ENCODE measurements at places on chromosomes 12 and 14.

- no peak for DNase-seq
Measured at GRCh38 chr12:7058163-7058845, 2.2 kb upstream of the C1S start.

DNA sequence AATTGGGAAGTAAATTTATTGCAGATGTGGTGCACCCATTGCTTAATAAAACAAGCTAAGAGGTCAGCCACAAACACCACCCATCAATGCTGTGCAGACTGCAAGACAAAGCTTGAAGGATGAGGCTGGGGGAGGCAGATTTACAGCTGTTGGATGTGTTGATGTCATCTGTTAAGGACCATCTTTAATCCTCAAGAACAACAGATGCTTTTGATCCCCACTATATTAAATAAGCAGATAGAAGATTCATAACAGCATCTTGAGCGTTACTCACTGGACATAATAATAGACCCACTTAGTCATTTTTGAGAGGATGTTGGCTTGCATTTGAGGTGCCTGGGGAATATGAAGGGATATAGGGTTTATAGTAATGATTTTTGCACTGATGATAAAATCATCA, 58.8 kb downstream of the GPR68 start:
- DNase-seq: no peak

DNA sequence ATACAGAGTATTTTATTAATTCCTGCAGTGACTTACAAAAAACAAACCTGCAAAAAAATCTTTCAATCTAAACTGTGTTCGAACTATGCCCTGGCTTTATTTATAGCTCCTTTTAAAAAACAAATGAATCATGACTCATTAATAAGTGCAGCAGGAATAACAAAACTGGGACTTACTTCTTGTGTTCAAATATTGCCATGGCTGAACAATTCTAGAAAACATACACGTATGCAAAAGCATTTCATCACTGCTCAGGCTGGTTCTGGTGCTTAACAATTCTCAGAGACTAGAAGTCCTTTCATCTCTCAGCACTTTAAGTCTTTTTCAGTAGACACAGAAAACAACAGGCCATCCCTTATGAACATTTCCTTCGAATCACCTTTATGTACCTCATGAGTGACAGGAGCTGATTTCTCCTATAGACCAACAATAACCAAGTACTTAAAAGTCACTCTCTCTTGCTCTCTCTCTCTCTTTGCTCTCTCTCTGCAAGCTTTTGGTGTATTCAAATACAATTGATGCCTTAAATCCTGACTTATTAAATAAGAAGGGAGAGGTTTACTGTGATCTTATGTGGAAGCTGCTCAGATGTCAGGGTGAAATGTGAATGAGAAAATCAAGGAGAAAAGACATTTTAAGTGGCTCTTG, 268.8 kb downstream of the TTC8 start:
- no peak for DNase-seq

- DNase-seq: no peak
Measured at GRCh38 chr12:41972598-41972997, 172.1 kb downstream of the GXYLT1 start.

- no peak for DNase-seq
Measured at GRCh38 chr12:58645946-58646345, 274.4 kb downstream of the LRIG3 start.

GRCh38 chr12:104673696-104674482, 217.1 kb downstream of the CHST11 start:
- DNase-seq: no peak

DNA sequence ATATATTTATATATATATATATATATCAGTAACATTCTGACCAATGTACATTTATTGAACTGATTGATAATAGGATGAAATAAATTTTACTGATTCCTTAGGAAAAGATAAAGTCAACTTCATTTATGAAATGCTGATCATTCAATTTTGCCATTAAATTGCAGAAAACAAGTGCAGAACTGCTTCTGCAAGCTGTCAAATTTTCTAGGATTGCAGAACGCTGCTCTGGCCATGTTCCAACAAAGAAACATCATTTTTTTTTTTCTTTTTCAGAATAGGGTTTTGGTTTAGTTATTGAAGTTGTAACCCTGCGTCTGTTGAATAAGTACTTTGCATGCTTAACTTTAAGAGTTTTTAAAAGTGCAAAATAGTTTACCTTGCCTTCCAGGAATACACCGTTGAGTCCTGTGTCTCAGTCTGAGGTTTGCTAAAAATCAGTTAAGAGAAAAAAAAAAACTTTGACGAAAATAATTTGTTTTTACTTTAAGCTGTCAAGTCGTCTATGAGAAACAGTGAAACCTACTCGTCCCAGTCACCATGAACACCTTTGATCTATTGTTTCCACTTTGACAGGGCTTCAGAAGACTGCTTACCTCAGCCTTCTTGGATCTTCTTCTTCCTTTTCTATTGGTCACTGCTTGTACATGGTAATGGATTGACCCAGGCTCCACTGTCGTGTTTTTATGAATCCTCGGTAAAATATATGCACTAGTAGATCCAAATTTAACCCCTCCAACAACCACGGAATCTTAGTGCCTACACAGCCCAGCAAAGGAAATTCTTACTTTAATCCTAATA, at the start of gene KERA:
Gene KERA, minus strand, starts transcription at position 657 of the 798 bp plus-strand sequence. CDS start 1,743 bp downstream, outside the sequence.
- DNase-seq: no peak

- DNase-seq: no peak
Measured at GRCh38 chr12:132525833-132526455, 36.0 kb downstream of the FBRSL1 start.

- no peak for DNase-seq
Measured at GRCh38 chr12:124867401-124867930, 3.8 kb upstream of the SCARB1 start.

GRCh38 chr12:28024231-28024995, 51.9 kb upstream of the PTHLH start:
- DNase-seq: no peak

- no peak for DNase-seq
Measured at GRCh38 chr12:50985322-50985721, 33.0 kb downstream of the HIGD1C start.

DNA sequence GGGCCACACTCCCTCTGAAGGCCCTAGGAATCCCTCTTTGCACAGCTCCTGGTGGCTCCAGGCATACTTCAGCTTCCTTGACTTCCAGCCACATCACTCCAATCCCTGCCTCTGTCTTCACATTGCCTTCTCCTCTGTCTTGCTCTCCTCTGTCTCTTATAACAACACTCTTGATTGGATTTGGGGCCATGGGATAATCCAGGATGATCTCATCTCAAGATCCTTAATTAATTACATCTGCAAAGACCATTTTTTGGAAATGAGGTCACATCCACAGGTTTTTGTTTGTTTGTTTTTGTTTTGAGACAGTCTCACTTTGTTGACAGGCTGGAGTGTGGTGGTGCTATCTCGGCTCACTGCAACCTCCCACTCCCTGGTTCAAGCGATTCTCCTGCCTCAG, 88.7 kb downstream of the TMTC1 start:
- DNase-seq: no peak

DNA sequence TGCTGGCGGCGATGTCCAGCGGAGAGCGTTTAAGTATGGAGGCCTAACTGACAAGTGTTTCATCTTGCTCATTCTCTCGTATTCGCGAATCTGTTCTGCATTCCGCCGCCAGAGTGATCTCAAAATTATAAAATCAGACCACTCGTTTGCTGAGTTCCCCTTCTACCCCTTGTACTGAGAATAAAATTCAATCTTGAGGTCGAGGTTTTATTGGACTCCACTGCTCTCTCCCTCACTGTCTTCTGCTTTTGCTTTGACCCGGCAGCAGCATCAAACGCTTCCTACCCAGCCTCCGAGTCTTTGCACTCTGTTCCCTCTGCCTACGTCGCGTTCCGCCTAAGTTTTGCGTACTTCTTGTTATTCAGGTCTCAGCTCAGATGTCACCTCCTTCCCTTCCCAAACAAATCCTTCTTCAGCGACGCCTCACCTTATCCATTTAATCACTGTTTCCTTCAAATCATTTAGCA, 462 bp downstream of the KNTC1 start:
- no peak for DNase-seq

DNA sequence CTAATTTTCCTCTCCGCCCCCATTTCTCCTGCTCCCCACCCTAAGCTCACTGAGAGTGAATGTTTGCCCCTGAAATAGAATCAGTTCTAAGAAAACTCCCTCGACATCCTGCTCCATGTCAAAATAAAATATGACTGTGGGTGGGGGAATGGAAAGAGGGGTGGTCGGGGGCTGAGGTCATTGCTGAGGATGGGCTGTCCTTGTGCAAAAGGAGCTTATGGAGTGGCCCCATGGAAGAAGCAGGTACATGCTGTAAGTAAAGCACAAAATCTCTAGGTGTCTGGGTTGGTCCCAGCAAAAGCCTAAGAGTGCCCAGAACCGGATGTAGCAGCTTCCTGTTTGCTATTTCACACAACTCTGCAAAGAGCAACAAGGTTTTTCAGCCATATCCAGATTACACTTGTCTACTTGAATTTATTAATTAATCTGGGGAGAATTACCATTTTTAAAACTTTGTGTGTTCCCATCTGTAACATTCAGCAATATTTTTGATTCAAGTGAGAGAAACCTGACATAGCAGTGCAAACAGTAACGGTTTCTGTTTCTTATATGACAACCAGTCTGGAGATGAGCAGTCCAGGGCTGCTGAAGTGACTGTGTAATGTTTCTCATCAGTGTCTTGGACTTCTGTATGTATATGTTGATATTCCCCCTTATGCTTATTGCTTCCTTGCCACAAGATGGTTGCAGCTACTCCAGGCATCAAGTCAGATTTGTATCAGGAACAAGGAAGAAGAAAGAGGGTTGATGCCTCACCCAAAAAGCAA, 40.4 kb upstream of the GZMB start:
- DNase-seq: no peak

DNA sequence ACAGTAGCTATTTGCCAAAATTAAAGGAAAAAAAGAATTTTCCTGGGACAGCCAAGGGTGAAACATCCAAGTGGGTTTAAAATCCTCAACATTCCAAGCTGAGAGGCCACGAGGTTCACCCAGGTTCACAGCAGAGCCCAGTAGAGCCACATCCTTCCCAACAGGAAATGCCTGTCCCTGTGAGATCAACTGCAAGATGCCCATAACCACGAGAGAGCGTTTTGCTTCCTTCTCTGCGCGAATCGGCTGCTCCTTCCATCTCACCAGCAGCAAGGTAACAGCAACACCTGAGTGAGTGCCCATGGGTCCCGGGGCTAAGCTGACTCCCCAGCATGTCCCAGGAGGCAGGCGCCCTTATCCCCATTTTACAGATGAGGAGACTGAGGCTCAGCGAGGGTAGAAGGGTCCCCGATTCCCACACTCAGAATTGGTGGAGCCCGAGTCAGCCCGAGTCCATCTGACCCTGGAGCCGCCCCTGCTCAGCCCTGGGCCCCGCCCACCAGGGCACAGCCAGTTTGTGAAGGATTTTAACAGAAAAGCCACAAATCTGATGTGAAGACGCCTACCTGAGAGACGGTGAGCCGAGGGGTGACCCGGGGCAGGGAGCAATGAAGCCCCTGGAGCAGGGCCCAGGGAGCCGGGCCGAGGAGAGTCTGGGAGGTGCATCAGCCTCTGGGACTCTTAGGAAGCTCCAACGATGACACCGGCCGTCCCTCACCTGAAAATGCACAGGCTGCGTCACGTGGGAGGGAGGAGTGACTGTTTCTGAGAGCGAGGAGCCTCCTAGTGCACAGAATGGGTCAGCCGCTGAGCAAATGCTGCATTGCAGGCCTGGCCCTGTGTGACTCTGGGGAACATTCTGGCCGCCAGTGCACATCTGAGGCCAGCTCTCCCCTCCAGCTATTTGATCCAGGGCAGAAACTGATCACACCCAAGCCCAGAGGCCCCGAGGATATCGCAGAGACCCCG, 236.9 kb upstream of the SFSWAP start:
- no peak for DNase-seq

- DNase-seq: no peak
Measured at GRCh38 chr12:116319898-116320621, 42.6 kb upstream of the MED13L start.

GRCh38 chr12:80936353-80936641, 1.4 kb downstream of the LIN7A start:
- no peak for DNase-seq

DNA sequence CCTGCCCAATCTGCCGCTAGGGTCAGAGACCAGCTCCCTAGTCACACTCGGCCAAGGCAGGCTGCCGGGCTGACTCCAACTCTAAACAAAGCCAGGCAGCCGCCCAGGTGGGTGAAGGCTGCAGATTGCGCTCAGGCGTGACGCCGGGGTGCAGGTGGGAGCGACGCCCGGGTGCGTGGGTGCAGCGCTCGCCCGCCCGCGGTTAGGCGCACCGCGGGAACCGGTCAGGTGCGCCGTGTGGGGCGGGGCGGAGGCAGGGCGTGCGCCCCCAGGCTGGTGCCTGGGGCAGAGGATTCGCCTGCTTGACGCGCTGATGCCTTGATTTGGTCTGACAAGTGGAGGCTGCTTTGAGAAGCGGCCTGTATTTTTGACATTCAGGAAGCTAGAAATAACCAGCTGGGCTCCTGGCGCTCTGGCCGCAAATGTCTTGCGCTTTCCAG, 126.7 kb upstream of the HIF1A start:
- DNase-seq: no peak

GRCh38 chr12:9068086-9068485, 47.6 kb downstream of the A2M start:
- no peak for DNase-seq

GRCh38 chr12:93571925-93572711, at the start of gene SOCS2:
TSS of gene SOCS2 (plus strand) at chr12:93572675. CDS start at chr12:93572898, 223 bp downstream.
- no peak for DNase-seq

DNA sequence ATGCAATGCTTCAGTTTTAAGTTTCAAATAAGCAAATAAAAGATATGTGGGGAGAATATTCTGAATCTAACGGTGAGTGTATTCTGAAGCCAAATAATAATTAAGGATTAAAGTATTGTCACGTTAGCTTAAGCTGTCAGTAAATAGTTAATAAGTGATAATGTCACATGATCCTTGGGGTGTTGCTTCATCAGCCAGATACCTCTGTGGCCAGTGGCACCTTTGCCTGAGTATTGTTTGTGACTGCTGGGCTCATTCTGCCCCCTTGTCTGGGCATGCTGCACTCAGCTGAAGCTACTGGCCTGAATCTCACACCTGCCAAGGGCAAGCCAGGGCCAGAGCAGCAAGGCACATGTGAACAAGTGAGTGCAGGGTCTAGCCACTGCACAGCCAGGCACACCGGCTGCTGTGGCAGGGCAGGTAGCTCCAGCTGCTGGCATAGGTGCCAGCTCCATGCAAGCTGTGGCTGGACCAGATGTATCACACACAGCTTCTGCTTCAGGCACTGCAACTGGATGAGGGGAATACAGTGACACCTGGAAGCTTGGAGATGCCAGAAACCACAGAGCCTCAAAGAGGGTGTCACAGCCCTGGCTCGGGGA, 739.7 kb downstream of the SLC6A15 start:
- DNase-seq: no peak

GRCh38 chr12:59076622-59077021, 156.3 kb upstream of the LRIG3 start:
- no peak for DNase-seq
